Left lobe of liver (tissue), 2 donors: ENCODE measurements at places on chromosomes 12 and 14.

- DNase-seq = no peak
Observed at GRCh38 chr12:107092669-107093416, 506 bp downstream of the CRY1 start.

GRCh38 chr12:71726548-71726947 lies 28.1 kb upstream of the RAB21 start:
- no peak for DNase-seq

DNA sequence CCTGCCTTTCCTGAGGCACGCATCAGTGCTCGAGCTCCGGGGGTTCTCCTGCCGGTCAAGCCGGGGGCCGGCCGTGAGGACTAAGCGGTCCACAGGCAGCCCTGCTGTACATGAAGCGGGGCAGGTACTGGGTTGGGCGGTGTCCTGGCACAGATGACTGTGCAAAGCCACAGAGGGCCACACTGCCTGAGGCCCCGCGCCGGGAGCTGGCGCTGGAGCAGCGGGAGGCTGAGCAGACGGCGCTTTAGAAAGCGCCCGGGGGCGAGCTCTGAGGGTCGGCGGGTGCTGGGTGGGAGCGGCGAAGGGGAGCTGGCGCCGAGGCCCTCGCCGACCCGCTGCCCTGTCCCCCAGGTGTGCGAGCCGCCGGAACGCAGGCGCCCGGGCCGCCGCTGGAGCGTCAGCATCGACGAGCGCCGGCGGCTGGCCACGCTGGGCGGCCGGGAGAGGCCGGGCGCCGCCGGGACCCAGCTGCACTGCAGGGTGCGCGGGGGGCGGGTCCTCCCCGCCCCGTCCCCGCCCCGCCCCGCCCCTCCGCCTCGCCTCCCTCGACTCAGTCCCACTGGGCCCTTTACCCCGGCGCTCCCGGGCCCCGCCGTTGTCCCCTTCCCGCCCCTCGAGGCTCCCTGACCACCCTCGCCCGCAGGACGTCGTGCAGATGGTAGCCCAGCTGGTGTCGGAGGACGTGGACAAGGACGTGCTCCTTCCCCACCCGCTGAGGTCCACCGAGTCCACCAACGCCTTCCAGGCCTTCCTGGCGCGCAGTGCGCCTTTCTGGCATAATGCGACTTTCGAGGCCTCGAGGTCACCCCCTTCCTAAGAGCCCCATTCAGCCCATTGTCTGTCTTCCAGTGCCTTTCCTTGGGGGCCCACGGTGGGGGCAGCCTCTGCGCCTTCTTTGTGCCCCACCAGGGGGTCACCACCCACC lies 8.3 kb upstream of the MTA1 start:
- peak; percentile 50 for DNase-seq

DNA sequence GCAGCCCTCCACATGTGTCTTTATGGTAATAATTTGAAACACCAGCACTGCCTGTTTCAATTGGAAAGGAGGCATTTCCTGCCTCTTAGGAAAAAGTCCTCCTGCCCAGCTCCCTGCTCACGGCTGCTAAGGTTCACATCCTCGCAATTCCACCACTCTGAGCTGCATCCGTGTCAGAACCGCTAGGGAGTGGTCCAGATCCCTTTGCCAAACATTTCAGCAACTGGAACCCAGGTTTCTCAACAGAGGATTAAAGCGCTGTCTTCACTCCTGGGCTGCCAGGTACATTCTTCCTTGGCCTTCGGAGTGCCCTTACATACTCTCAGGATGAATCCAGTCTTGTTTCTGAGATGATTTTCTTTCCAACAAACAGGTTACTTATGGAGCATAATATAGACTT lies 23.3 kb downstream of the C14orf132 start:
- no peak for DNase-seq

GRCh38 chr14:101084436-101084826 lies 180.9 kb upstream of the RTL1 start:
- DNase-seq = no peak

- no peak for DNase-seq
Observed at GRCh38 chr12:65911321-65911720, 87.0 kb downstream of the HMGA2 start.

DNA sequence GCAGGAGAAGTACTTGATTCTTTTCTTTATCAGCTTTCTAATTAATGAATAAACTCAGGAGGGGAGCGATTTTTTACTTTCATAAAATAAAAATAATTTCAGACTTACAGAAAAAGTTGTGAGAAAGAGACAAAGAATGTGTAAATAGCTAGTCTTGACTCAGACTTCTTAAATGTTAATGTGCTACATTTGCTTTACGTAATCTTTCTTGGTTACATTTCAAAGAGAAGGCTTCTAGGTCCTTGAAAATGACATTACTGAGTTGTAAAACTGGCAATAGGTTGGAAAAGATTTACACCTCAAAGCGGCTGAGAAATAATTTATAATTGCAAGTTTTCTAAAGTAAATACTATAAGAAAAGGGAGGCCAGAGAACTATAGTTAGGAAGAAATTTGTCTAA lies 28.6 kb downstream of the GABARAPL1 start:
- DNase-seq = no peak

- no peak for DNase-seq
Observed at GRCh38 chr12:126346087-126346486, 1280.9 kb downstream of the AACS start.

DNA sequence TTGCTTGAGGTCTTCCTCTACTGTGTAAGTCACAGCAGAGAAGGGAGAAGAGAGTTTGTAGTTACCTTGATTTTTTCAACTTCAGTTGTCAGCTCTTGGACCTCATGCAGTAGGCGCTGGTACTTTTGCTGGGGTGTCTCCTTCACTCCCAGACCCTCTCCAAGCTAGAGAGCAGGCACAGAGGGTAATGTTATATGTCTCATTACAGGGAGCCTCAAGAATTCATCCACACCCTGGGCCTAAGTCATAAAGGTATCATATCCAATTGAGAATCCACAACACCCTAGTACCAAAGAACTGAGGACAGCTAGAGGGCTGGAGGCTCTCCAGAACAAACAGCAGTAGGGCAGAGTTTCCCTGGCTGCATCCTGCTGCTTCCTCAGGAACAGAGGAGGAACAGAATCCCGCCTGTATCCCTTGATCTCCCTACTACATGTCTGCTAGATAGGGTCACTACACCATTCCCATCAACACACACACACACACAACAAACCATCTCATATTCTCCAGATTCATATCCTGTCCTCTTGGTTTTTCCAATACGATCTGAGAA lies 11.9 kb downstream of the DCTN2 start:
- no peak for DNase-seq

GRCh38 chr14:95189367-95190132 lies 32.2 kb upstream of the DICER1 start:
- DNase-seq = no peak

DNA sequence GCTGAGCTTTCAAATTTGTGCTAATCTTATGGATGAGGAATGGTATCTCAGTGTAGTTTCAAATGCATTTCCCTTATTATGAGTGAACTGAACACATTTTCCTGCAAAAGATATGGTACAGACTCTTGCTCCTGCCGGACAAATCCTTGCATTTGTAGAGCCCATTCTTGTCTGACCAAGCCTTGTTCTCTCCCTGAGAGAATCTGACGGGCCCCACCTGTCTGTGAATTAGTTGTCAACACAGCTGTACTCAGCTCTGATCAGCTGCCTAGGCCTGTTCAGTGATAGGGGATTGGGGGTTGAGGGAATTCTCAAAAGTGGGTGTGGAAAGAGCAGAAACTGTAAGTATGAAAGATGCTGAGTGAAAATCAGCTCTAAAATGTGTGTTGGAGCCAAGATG lies 42.8 kb upstream of the SCN8A start:
- DNase-seq = no peak

- DNase-seq = peak; percentile 64
Observed at GRCh38 chr12:6062757-6063735, 61.4 kb downstream of the VWF start.

DNA sequence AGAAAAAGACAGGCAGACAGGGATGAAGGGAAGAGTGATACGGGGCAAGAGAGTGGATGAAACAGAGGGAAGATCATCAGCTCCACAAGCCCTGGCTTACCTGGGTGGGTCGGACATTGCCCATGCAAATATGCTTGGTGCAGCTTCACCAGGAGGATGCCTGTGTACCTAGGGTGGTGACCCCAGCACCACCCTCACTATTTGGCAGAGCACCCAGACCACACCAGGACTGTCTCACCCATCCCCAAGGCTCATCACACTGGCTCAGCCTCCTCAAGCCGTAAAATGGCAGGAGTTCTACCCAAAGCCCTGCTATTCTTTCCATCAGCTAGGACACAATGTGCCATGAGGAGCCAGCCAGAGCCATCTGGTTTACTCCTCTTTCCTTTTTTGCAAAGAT lies 3.0 kb downstream of the GALNT8 start:
- no peak for DNase-seq

GRCh38 chr14:89327771-89328212 lies 89.2 kb downstream of the FOXN3 start:
- DNase-seq = no peak

DNA sequence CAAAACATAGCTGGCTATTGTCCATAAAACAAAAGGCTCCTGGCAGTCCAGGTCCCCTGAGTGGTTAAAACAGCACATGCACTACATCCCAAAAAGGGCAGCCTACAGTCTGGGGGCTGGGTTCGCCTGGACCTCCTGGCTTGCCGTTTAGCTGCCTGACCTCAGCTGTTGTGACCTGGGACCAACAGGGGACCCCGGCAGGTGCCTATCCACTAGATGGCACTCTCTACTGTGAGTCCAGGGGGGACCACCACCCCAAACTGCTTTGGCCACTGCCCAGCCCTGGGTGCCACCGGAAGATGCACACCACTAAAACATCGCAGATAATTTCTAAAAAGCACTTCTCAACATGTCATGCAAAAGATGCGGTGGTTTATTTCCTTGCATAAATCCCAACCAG lies 2.9 kb upstream of the RTL1 start:
- DNase-seq = no peak
